ENCODE measurements at places on chromosomes 16 and 17. TPM values are rescaled to one million over a fixed set of nuclear protein-coding genes. Genes with fewer than 3 reads are reported as not detected.

Gene KRTAP4-1
- not detected for total RNA-seq

Gene SYNGR3
- 2.6 TPM for total RNA-seq

Gene HSD11B2
- not detected for total RNA-seq

Gene SPECC1
- 110 TPM for total RNA-seq

Gene SAMD14
- 5.8 TPM for total RNA-seq

Gene KRT25
- total RNA-seq: not detected

Gene KCNG4
- not detected for total RNA-seq

Gene NT5M
- 1.3 TPM for total RNA-seq

Gene TSNAXIP1
- total RNA-seq: 0.32 TPM

Gene ST3GAL2
- 51.2 TPM for total RNA-seq

Gene TSR1
- 45.8 TPM for total RNA-seq

Gene PRSS27
- 0.97 TPM for total RNA-seq

Gene PRSS8
- total RNA-seq: under 0.01 TPM

Gene CSF3
- total RNA-seq: 0.97 TPM

Gene MFAP4
- 28.7 TPM for total RNA-seq

Gene PIK3R5
- total RNA-seq: under 0.01 TPM

Gene FBXO39
- 0.32 TPM for total RNA-seq

Gene MT1G
- total RNA-seq: not detected

Gene AOC2
- 0.43 TPM for total RNA-seq

Gene SRL
- under 0.01 TPM for total RNA-seq

Gene BICDL2
- total RNA-seq: not detected
